ENCODE measurements at places on chromosomes 11 and 22. TPM values are rescaled to one million over a fixed set of nuclear protein-coding genes. Genes with fewer than 3 reads are reported as not detected.

GRCh38 chr11:128367573-128367972 lies 219.8 kb downstream of the ETS1 start:
- H3K36me3 ChIP-seq = no peaks in the 10 kb centered on the region
- no peak overlapping the region for H3K27ac ChIP-seq
- no peaks in the 10 kb centered on the region for H3K4me1 ChIP-seq
- H3K4me3 ChIP-seq = no peak overlapping the region
- H3K27me3 ChIP-seq = no peaks in the 10 kb centered on the region

DNA sequence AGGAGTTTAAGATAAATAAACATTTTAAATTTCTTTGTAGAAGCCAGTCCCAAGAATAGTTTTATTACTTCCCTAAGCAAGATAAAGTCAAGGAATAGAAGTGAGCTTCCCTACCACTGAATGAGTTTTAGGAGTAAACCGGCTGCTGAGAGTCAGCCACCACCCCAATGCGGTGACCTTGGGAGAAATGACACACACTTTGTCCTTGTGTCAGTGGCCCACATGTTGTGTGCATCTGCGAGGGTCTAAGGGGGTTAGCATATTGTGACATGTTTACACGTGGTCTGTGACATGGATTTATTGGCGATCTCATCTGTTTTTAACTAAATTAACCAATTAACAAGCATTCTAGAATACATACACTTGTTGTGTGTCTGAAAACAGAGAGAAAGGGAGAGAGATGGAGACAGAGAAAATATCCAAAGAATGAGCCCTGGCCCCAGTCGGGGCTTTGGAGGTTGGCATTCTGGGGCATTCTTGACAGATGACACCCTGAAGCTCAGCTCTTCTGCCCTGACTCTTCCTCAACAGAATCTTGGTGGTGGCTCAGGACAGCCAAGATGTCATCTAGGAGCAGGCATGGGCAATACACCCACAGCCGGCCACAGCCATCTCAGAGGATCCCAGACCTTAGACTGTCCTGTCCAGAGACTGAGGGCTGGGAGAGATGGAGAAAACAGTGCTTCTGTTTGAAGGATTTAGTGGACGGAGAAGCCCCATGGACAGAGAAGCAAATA lies 29.7 kb upstream of the TMPRSS4 start:
- H3K4me3 ChIP-seq = no peak overlapping the region
- no peak for DNase-seq
- H3K27me3 ChIP-seq = no peaks in the 10 kb centered on the region

The SNAP29 gene
- total RNA-seq = 18.2 TPM

The OR4D9 gene
- not detected for total RNA-seq

- no peaks in the 10 kb centered on the region for H3K27me3 ChIP-seq
- no peaks in the 10 kb centered on the region for H3K36me3 ChIP-seq
- no peak overlapping the region for H3K4me3 ChIP-seq
- no peak for DNase-seq
These were observed 45.1 kb upstream of the PAX6 start for GRCh38 chr11:31856248-31856647.

DNA sequence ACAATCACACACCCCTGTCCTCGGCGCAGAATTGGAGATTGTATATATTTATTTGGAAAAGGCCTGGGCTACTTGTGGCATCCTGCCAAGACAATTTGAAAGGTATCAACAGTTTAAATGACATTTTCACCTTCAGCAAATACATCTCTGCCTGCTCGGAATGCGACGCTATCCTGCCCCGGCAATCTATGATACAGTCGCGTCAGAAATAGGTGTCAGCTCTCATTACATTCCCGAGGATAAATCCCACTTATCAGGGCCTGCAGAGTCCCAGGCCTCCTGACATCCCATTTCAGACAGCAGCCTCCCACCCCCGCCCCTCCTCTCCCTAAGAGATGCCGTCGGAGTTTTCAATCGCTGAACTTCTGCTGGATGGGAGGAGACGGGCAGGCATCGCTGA lies 114.7 kb downstream of the BRD1 start:
- H3K27ac ChIP-seq = no peak overlapping the region
- no peaks in the 10 kb centered on the region for H3K4me1 ChIP-seq
- DNase-seq = no peak
- H3K27me3 ChIP-seq = no peaks in the 10 kb centered on the region

DNA sequence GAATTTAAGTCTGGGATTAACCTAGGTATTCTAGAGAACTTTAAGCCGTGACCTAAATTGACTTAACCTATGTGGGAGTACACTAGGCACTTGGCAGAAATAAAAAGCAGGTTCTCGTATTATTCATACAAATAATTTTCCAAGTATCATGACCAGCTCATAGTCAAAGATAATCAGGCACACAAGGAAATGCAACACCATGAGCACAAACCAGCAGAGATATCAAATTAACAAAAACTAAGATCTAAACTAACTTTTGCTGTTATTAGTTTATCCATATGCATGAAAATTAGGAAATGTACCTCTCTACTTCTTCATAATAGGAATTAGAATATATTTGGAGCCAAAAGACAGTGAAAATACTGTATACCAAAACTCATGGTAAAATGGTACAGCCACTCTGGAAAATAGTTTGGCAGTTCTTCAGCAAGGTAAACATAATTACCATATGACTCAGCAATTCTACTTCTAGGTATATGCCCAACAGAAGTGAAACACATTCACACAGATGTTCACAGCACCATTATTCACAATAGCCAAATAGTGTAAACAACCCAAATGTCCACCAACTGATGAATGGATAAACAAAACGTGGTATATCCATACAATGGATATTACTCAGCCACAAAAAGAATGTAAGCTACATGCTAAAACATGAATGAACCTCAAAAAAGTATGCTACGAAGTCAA lies 154.1 kb downstream of the ENTHD1 start:
- H3K27ac ChIP-seq = no peak overlapping the region
- H3K27me3 ChIP-seq = no peaks in the 10 kb centered on the region
- H3K36me3 ChIP-seq = no peaks in the 10 kb centered on the region
- H3K4me3 ChIP-seq = no peak overlapping the region

DNA sequence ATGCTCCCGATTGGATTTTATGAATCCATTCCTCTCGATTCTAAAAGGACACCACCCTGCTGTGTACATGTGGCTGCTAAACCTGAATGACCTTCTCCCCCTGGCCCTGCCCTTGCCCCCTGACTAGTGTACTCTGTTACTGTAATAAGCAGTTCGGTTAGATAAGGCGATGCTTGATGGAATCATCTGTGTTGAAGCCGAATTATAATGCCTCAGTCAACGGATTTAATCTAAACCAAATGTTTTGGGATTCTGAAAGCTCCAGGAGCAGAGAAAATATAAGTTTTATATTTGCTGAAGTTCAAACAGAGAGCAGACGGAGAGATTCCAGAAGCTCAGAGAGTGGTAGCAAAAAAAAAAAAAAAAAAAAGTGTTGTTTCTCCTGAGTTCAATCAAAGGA lies 275.4 kb upstream of the MPPED2 start:
- no peak overlapping the region for H3K4me3 ChIP-seq
- no peak overlapping the region for H3K27ac ChIP-seq
- no peaks in the 10 kb centered on the region for H3K4me1 ChIP-seq
- no peaks in the 10 kb centered on the region for H3K27me3 ChIP-seq
- H3K36me3 ChIP-seq = no peaks in the 10 kb centered on the region
